ENCODE measurements at places on chromosomes 7 and 10. TPM values are rescaled to one million over a fixed set of nuclear protein-coding genes. Genes with fewer than 3 reads are reported as not detected.

OR2A1 gene
- not detected for polyA plus RNA-seq

ACSL5 gene
- 86.5 TPM for polyA plus RNA-seq

TWIST1 gene
- polyA plus RNA-seq: not detected

PTPN20 gene
- polyA plus RNA-seq: 0.71 TPM

ASIC3 gene
- polyA plus RNA-seq: not detected

CNTNAP2 gene
- polyA plus RNA-seq: not detected

Data from immature natural killer cell (primary cell).